ENCODE measurements at places on chromosomes 1 and 21.
A peak's percentile ranks its signal among the peaks of the same experiment; 100 is the strongest.

- peak; percentile 9 for DNase-seq
Measured at GRCh38 chr1:54229281-54229891, 29.4 kb downstream of the MRPL37 start.

- peak; percentile 17 for DNase-seq
Measured at GRCh38 chr1:150235294-150235851, 539 bp downstream of the ANP32E start.

- DNase-seq, result peak; percentile 67
Measured at GRCh38 chr1:206794294-206794908, 22.1 kb upstream of the IL10 start.

DNA sequence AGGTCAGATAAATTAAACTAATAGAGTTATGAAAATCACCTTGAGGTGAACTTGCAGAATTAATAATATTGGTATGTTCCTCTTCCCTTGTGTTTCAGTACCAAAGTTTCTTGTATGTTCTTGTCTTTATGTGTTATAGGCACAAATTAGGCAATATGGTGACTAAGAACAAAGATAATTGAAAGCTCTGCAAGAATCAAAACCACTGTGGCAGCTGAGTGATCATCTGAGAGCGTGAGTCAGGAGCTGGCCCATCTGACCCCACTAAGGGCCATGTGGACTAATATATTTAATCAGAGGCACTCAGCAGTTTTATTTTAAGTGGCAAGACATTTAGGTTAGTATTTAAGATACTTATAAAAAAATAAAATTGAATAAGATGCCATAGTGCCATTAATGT, 12.8 kb upstream of the CASQ2 start:
- no peak for DNase-seq

GRCh38 chr1:19467199-19468187, 17.8 kb downstream of the CAPZB start:
- DNase-seq, result no peak

DNA sequence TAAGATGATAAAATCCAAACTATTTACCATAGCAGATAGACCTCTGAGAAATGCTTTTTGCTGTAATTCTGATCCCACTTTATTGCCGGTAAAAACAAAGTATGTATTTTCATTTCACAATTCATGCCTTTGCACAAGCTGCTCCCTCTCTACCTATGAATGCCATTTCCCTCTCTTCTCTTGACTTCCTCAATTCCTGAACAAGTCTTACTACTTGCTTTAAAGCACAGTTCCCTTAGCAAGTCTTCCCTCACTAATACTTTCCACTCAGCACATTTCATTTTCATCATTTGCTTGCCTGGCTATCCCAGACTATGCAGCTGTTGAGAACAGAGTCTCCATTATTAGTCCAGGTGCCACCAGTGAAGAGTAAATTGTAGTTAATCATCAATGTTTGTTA, 13.8 kb downstream of the GPATCH2 start:
- DNase-seq, result no peak

GRCh38 chr1:62187548-62187947, 7.1 kb upstream of the L1TD1 start:
- no peak for DNase-seq

- DNase-seq, result no peak
Measured at GRCh38 chr1:27526569-27527222, 36.7 kb upstream of the WASF2 start.

GRCh38 chr1:89023026-89023425, 360 bp upstream of the GBP3 start:
- no peak for DNase-seq

DNA sequence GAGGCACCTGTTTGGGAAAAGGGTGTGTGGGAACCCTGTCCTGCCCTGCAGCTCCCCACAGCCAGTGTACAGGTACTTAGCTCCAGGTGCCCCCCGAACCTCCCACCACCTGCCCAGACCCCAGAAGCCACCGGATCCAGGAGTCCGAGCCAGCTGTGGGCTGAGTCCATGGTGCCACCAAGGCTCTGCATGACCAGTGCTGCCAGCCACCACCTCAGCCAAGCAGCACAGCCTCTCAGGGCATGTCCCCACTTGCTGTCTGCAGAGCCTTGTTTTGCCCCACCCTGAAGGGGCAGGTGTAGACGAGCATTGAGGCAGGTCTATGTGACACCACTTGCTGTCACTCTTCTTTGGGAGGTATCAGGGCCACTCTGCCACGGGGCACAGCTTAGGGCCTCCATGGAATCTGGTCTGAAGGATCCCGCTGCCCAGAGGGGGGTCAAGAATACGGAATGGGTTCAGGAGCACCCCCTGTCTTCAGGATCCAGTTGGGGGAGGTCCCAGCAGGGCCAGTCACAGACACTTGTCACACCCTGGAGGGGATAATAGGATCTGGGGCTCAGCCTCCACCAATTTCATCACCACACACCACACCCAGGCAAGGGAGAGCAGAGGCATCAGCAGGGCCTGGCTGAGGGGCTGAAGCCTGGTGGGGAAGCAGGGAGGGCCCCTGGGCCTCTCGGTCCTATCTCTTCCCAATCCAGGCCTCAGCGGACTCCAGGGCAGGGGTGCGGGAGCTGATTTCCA, 27.7 kb downstream of the ARHGEF19 start:
- no peak for DNase-seq

DNA sequence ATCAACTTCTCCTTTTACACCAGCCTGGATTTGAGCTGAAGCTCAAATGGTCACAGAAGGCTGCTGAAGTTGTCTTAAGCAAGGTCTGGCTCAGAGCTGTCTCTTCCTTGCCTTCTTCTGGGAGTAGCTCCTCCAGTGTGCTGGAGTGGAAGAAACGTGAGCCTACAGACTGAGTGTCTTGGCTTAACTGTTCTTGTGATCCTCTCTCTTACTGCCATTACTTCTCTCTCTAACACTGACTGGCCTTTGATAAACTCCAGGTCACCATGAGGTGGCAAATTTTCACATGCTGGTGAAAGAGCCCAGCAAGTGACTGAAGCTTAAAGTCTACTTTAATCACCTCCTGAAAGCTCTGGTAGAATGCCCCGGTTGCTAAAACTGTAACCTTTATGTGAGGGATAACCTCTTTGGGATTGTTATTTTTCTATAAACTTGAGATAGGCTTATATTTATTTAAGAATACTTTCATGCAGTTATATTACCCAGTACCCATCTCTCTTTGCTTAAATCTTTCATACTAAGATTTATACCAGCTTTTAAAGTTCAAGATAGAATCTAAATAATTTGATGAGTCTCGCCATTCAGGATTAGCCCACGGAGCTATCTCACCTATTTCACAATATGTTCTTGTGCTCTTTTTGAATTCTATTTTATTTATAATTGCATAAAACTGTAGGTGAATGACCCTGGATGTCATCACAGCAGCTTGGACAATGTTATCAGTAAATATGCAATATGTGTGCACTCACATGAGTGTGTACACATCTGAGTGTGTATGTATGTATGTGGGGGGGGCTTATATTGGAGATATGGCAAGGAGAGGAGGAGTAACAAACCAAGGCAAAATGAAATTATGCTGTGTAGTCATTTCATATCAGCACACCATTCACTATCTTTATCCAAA, 924.0 kb downstream of the LTN1 start:
- DNase-seq, result no peak

GRCh38 chr1:21318714-21319159, 28.5 kb upstream of the ECE1 start:
- no peak for DNase-seq

- DNase-seq, result no peak
Measured at GRCh38 chr1:152565115-152565514, 1.5 kb downstream of the LCE3E start.

GRCh38 chr1:245571815-245572294, 417.1 kb downstream of the KIF26B start:
- no peak for DNase-seq

- DNase-seq, result no peak
Measured at GRCh38 chr1:83676106-83676505, 322.8 kb downstream of the TTLL7 start.

DNA sequence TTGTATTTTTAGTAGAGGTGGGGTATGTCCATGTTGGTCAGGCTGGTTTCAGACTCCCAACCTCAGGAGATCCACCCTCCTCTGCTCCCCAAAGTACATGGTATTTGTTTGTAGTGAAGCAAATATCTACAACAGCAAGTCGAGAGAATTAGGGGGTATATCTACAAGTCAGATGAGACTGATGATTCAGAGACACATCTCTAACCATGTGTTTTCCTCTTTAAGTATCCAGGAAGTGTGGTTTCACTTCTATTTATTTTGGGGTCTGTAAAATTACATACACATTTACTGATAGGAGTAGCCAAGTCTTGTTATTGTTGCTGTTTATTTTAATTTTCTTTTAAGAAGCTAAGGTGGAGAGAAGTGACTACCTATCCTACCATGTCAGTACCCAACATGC, 44.9 kb downstream of the SGIP1 start:
- DNase-seq, result no peak

DNA sequence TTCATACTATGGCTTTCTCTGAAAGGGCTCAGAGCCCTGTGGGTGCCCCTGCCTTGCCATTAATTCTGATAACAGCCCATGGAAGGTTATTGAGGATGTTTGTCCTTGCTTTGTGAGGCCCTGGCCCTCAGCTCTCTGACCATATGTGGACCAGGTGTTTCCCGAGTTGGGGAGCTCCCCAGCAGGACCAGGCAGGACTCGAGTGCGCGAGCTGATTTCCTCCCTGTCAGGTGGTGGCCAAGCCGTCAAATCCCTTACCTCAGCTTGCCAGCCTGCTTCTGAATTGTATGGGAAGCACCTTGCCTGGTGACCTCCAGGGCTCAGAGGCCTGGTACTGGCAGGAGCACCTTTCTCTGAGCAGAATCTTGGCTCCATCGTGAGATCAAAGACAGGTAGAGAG, 17.9 kb upstream of the SDE2 start:
- no peak for DNase-seq

Data from activated CD4-positive, alpha-beta T cell treated with anti-CD3 and anti-CD28 coated beads, Interleukin-2, amount 50 U/mL, for 4 hours (primary cell).